CD8-positive, alpha-beta T cell (primary cell): ENCODE measurements at places on chromosomes 7 and 10.

GRCh38 chr7:112898432-112899290 lies 108.5 kb upstream of the TMEM168 start:
- no peak for DNase-seq

DNA sequence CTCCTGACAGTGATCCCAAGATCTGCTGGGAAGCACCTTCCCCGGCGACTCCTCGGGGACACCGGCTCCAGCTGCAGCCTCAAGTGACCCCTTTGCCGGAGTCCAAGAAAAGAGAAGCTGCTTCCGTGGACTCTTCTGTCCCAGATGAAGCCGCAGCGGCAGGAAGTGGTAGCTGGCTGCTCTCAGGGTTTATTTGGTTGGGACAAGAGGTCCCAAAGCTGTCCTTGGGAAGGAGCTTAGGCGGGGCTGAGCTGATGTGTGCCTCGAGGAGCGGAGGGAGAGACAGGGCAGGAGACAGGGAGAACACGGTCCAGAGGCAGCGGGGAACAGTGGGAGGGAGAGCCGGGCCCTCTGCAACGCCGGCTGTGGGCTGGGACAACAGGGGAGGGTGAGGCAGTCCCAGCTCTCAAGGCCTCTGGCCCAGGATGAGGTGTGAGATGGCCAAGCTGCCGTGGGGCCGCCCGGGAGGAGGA lies 13.1 kb upstream of the FAM20C start:
- no peak for DNase-seq

- no peak for DNase-seq
These were observed 73.5 kb upstream of the VIPR2 start for GRCh38 chr7:159218170-159218569.

- no peak for DNase-seq
These were observed 10.8 kb downstream of the LMOD2 start for GRCh38 chr7:123666492-123666891.

DNA sequence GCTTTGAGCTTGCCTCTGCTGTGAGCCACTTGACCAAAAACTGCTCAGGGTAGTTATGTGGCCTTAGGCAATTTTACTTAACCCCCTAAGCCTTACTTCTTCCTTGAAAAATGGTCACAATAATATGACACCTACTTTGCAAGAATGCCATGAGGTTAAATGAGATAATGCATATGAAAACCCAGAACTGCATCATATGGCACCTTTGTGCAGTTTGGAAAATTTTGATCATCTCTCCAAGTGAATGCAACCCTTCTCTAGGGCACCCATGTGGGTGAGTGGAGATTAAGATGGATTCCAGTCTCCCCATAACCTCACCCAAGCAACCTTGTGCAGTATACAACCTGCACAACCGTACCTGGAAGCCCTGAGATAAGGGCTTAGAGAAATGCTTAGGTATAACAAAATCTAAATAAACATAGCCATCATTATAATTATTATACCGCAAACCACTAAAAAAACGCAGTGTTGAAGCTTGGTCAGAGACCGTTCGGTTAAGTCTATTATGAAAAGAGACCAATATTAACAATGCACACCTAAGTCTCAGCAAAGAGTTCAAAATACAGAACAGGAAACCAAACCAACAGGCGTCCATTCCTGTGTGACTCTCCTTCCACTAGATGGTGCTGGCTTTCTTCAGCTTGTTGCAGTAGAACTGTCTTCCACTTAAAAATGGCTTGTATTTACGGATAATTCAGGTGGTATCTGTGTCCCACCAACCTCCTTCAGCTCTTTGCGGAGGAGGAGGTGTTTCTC lies 21.0 kb upstream of the ASB15 start:
- DNase-seq, result peak; percentile 22

- no peak for DNase-seq
These were observed 45.5 kb upstream of the PIK3CG start for GRCh38 chr7:106819546-106819945.

GRCh38 chr10:13865758-13866491 lies 279.2 kb downstream of the PRPF18 start:
- no peak for DNase-seq

DNA sequence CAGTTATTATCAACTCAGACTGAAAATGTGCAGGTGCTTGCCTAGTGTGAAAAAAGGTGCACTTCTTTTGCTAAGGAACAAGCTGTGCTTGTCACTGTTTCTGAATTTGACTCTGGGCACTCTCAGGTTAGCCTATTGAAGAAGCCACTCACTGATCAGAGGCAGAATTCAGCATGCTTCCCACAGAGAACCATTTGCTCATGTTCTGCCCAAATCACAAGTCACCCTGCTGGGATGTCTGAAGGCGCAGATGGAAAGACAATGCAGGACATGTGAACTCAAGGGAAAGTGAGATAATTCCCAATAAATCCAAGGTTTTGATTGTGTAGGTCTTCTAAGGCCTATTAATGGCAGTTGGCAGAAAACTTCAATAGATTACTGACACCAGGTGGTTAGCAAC lies 47.8 kb upstream of the CSTF2T start:
- DNase-seq, result no peak

- DNase-seq, result no peak
These were observed 72.1 kb downstream of the VOPP1 start for GRCh38 chr7:55500117-55500756.

DNA sequence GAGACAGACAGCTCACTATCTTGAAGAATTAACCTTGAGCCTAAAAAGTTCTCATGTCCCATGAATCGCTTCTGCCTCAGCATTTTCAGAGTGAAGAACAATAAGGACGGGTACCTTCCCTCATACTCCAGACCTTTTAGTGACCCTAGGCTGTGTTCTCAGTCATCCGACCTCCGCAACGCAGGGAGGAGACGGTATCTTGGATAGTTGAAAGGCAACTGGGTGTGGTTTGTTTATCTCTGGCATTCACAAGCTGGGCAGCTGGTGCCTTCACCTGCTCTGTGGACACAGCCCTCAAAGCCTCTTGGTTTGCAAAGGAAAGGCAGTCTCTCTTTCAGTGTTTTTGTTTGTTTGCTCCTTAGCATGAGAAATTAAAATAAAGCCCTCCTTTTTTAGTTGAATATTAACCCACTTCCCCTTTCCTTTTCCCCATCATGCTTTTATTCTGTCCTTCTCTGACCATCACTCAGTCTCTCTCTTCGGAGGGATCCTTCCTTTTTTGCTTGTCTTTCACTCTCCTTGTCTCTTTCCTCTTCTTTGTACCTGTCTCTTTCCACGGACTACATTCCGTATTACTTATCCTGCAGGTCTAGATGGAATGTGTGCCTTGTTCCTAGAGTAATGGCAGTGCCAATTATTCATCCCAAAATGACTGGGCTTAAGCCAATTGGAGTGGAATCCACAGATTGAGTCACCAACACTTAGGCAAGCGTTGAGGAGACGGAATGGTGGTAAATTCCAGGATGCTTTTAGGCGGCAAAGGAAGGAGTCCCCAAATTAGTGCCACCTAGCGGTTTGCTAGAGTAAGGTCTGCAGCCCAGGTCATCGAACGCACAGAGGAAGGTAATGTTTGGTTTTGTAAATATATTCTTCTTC lies 45.8 kb downstream of the PRR15 start:
- DNase-seq, result no peak

GRCh38 chr10:4721999-4722753 lies 103.8 kb upstream of the AKR1E2 start:
- DNase-seq, result no peak

GRCh38 chr7:79624336-79624735 lies 170.9 kb upstream of the MAGI2 start:
- DNase-seq, result no peak

GRCh38 chr10:28558923-28559508 lies 26.1 kb downstream of the WAC start:
- no peak for DNase-seq

DNA sequence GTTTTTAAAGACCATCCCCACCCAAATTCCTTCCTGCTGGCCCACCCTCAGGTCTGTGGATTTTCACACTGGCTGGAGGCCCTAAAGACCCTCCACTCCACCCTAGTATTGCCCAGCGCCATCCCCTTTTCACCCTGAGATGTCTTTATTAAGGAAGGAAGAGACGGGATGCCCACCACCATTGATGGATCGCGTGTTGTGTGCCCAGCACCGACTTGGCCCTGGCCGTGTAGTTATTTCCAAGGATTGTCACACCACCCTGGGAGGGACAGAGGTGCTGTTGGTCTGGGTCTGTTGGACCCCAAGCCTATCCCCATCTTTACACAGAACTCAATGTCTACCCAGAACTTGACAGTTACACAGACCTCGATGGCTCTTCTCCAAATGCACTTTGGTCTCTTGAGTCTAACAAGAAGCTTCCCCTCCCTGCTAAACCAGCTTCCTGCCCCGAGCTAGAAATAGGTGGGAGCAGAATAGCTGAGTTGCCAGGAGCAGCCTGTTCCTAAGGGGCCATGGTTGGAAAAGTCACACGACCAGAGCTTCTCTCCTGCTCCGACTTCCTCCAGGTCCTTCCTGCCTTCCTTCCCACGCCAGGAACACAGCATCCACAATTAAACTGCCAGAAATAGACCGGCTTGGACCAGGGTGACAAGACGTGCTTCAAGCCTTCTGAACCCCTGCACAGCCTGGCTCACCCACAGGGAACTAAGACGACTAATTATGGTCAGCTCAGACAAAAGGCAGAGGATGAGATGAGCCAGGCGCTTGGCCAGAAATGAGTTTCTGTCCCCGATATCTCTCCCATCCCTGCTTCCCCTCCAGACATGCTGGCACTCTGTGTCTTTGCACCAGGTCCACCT lies 139.5 kb upstream of the CHST15 start:
- no peak for DNase-seq

DNA sequence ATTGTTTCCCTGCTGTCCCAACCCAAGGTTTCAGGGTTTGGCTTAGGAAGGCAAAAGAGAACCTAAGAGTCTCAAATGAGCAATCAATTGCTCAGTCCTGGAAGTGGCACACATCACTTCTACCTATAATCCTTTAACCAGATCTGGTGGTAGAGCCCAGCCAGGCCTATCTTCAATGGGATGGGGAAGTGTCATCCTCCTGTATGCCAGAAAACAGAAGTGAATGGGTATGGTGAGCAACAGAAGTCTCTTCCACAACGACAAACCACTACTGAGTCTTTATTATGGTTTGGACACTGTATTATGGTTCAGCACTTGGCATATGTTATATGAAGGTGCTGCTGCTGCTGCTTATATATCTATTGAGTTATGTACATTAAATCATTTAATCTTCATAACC lies 3.0 kb upstream of the AKR1B1 start:
- DNase-seq, result no peak

GRCh38 chr7:144822223-144822622 lies 13.6 kb downstream of the TPK1 start:
- no peak for DNase-seq

- DNase-seq, result no peak
These were observed 64.4 kb downstream of the LHPP start for GRCh38 chr10:124525751-124526600.

DNA sequence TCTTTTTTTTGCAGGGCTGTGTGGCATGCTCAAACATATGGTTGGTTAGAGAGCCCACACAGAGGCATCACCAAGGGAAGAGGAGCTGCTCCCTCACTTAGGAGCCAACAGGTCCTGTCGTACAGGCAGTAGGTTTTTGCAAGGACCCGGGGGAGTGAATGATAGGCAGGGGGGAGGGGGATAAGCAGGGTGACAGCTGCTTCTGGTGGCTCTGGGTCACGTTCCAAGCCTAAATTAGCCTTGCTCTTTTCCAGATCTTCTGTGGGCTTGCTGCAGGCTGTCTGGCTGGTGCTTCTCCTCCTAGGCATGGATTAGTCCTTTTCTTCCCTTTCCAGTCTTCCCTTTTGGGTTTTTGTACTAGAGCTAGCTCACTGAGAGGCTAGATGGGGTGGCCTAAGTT lies 117.7 kb upstream of the PODXL start:
- DNase-seq, result no peak

GRCh38 chr10:31908157-31908556 lies 20.5 kb downstream of the ARHGAP12 start:
- DNase-seq, result no peak

- no peak for DNase-seq
These were observed 41.6 kb downstream of the POLR3A start for GRCh38 chr10:77987671-77988255.

DNA sequence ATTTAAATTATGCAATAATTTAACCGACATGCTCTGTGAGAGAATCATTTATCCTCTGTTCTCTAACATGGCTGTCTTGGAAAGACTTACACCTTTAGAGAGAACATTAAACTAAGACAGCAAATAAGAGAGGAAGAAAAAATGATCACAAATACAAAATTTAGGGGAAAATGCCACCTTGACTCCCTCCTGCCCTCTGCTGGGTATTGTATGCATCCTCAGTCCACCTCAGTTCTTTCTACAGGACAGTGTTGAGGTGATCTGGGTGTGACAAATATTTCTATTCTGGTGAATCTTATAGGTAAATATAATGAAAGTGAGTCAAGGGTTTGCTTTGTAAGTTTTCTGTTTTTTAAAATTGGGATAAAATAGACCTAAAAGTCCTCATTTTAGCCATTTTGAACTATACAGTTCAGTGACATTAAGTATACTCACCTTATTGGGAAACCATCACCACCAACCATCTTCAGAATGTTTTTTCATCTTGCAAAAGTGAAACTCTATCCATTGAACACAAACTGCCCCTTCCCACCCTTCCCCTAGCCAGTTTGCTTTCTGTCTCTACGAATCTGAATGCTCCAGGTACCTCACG lies 61.5 kb upstream of the ELMO1 start:
- DNase-seq, result no peak

GRCh38 chr7:45599851-45600706 lies 25.9 kb downstream of the ADCY1 start:
- no peak for DNase-seq

DNA sequence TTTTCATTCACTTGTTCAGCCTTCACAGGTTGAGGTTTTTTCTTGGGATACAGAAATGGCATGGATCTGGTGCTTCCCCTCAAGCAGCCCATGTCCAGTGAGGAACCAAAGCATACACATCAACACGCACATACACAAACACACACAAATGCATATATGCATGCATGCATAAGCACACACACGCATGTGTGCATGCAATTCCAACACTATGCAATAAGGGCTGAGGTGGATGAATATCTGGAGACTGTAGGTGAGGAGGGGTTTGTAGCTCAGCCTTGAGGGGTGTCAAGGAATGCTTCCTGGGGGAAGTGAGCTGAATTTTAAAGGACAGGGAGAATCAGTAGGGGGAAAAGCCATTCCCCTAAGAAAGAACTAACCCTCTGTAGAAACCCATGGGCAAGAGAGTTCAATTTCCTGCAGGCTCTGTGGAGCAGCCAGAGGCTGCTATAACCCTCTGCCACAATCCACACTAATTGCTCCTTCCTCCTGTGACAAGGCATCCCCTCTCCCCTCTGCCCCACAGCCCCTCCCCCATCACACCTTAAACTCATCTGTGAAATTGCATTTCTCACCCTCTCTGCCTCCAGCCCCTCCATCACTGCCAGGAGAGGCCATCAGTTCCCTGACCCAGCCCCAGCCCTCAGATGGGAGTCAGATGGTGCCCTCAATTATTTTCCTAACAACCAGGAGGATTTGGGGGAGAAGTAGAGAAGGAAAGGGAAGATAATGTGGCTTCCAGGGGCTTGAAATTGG lies 316.4 kb downstream of the RPS24 start:
- no peak for DNase-seq

DNA sequence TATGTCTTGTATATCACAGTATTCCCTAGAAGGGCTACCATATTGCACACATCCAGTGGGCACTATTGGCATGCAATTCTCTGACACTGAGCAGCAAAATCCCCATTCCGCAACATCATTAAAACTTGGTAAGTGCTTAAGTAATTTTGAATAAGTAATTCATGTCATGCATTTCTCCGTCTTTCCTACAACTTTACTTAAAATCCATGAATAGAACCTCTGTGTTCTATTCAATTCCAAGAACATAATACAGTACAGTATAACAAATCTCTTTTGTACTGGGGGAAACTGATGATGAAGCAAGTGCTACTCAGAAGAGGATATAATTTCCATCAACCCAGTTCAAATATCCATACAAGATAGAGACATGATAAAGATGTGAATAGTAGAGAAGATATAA lies 80.9 kb upstream of the SEMA3C start:
- DNase-seq, result no peak
